ENCODE measurements at places on chromosomes 2 and 18.

- DNase-seq, result no peak
These were observed 86.9 kb downstream of the SOS1 start for GRCh38 chr2:39033980-39034379.

DNA sequence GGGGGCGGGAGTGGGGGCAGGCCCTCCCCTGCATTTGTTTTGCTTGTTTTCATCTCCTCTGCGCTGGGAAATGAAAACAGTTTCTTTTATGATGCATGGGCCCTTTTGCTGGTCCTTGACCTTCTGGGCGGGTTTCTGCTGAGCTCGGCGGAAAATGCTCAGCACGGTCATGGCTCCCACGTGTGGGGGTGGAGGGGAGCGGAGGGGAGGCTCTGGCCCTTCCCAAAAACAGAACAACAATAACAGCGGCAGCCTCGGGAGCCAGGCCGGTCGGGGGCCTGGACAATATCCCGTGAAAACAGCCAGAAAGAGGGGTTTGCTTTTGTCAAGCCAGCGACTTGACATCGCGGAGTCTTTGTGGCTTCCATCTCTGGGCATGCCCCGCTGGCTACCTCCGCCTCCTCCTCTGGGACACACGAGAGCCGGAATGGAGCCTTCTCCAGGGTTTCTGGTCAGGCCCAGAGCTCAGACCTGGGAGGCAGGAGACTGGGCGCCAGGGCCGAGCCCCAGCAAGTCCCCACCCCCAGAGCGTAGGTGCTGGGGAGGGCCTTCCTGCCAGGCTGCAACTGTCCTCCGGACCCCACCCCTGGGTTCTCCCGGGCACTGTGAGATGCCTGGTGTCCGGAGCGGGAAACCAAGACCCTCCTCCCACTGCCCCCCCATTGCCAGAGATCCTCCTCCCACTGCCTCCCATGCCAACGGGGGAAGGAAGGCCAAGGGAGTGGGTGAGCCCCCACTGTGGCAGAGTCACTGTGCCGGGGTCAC is 35.9 kb upstream of the SNED1 start:
- no peak for DNase-seq

GRCh38 chr2:7052404-7052803 is 135.2 kb downstream of the RNF144A start:
- no peak for DNase-seq

- no peak for DNase-seq
These were observed 506.6 kb downstream of the ERBB4 start for GRCh38 chr2:212032032-212032431.

- DNase-seq, result no peak
These were observed 239.1 kb downstream of the KCNS3 start for GRCh38 chr2:18117592-18117991.

DNA sequence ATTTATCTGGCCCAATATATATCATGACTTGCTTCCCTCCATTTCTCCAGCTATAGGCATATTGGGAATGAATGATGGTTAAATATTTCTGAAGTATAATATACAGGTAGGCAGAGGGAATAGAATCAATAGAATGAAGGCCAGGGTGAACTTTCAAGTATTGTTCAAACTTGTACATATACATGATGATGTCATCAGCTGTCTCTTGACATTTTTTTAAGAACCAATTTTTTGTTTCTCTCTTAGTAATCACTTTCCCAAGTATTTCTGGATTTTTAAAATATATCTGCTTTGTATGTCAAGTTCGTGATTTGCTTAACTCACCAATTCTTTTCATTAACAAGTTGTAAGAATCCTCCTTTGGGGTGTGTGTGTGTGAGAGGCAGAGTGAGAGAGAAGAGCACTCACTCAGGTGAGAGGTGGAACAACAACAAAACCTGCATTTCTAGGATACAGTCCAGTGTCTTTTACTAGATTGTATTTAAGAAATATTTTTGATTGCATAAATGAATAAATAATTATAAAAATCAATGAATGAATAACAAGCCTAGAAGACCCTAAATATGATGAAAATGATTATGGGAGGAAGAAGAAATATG is 1239.1 kb downstream of the LRP1B start:
- DNase-seq, result no peak

- no peak for DNase-seq
These were observed 110.6 kb upstream of the ATP8B1 start for GRCh38 chr18:57913686-57914085.

GRCh38 chr18:59005262-59005661 is 134.4 kb upstream of the SEC11C start:
- no peak for DNase-seq
